ENCODE measurements at places on chromosomes 7 and 10. TPM values are rescaled to one million over a fixed set of nuclear protein-coding genes. Genes with fewer than 3 reads are reported as not detected.

GRCh38 chr7:90715067-90715466, 118.9 kb downstream of the CDK14 start:
- H3K4me1 ChIP-seq: no peaks in the 10 kb centered on the region
- DNase-seq: no peak
- H3K27ac ChIP-seq: no peak overlapping the region
- no peaks in the 10 kb centered on the region for H3K36me3 ChIP-seq
- H3K4me3 ChIP-seq: no peak overlapping the region

GRCh38 chr10:29735628-29736365, 101.0 kb upstream of the SVIL start:
- H3K4me1 ChIP-seq: peaks cover 3% of the 10 kb centered on the region
- H3K27me3 ChIP-seq: no peaks in the 10 kb centered on the region
- peak; percentile 90 for DNase-seq
- peak overlapping the region; percentile 71 for H3K4me3 ChIP-seq

NKX2-3 gene
- total RNA-seq: not detected

MTURN gene
- total RNA-seq: 20.2 TPM

GRCh38 chr7:518630-519483, 789 bp downstream of the PDGFA start:
- H3K4me1 ChIP-seq: peaks cover 30% of the 10 kb centered on the region
- peaks cover 20% of the 10 kb centered on the region for H3K27me3 ChIP-seq
- H3K4me3 ChIP-seq: peak overlapping the region; percentile 52
- no peaks in the 10 kb centered on the region for H3K36me3 ChIP-seq

AKR1C4 gene
- not detected for total RNA-seq

DNA sequence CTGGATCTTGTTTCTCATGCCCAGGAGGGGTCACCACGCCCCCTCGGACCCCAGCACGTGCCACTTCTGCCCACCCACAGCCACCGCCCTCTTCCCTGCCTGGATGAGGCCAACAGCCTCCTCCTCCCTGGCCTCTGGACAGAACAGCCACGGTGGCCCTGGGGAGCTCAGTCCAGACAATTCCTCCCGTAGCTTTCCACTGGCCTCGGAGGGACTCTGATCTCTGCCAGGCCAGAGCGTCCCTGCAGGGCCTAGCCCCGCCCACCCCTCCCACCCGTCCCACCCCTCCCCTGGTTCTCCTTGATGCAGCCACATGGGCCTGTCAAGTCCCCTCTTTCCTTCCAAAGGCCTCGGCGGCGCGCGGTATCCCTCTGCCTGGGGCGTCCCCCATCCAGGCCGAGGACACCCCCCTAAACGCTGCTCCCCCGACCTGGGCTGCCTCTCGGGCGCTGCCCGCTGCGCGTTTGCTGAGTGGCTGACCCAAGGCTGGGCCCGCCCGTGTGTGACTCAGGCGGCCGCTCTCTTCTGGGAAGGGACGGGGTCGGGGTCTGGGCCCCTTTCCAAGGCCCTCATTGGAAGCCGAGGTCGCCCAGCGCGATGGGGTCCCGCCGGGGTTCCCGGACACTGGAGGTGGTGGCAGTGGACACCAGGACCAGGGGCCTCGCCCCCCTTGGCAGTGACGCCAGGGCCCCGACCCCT, 557 bp downstream of the TMEM120A start:
- peaks cover 10% of the 10 kb centered on the region for H3K4me1 ChIP-seq
- no peaks in the 10 kb centered on the region for H3K27me3 ChIP-seq
- peak overlapping the region; percentile 80 for H3K27ac ChIP-seq
- no peak for DNase-seq
- no peaks in the 10 kb centered on the region for H3K36me3 ChIP-seq

RBM20 gene
- 0.16 TPM for total RNA-seq

BHLHA15 gene
- 0.80 TPM for total RNA-seq

DNA sequence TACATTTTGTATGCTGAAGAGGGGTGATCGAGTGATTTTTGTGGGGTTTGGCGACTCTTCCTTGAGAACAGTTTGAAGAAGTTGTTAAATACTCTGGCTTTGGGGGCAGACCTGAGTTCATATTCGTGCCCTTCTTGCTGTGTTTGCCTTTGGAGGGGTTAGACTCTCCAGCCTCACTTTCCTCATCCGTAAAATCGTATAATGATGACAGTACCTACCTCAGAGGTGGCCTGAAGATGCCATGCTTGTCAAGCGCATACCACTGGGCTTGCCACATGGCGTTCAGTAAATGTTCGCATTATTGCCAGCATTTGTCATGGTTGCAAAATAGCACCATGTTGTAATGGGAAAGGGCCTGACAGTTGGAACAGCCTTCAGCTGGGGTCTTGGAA, 1.3 kb downstream of the STK17A start:
- DNase-seq: no peak
- no peaks in the 10 kb centered on the region for H3K36me3 ChIP-seq
- peak overlapping the region; percentile 79 for H3K4me3 ChIP-seq
- peaks cover 22% of the 10 kb centered on the region for H3K4me1 ChIP-seq
- no peaks in the 10 kb centered on the region for H3K27me3 ChIP-seq

SERPINE1 gene
- not detected for total RNA-seq

DNA sequence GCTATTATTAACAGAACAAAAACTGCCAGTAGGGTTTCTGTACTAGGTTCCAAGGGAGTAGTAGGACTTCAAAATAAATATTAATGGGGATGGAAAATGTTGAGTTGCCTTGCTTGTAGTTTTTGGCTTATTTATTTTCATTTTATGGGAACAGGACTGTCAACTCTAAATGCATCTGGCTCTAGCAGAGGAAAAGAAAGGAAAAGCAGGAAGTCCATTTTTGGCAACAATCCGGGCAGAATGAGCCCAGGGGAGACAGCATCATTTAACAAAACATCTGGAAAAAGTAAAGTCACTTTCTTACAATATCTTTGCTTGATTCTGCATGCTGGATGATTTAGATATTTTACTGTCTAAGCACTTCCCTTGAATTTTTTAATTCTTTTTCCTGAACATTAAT, 69.4 kb downstream of the NOC3L start:
- H3K27ac ChIP-seq: no peak overlapping the region
- H3K27me3 ChIP-seq: no peaks in the 10 kb centered on the region
- H3K36me3 ChIP-seq: no peaks in the 10 kb centered on the region
- DNase-seq: no peak
- H3K4me1 ChIP-seq: no peaks in the 10 kb centered on the region
- H3K4me3 ChIP-seq: no peak overlapping the region

SEMA3C gene
- 0.38 TPM for total RNA-seq

DNA sequence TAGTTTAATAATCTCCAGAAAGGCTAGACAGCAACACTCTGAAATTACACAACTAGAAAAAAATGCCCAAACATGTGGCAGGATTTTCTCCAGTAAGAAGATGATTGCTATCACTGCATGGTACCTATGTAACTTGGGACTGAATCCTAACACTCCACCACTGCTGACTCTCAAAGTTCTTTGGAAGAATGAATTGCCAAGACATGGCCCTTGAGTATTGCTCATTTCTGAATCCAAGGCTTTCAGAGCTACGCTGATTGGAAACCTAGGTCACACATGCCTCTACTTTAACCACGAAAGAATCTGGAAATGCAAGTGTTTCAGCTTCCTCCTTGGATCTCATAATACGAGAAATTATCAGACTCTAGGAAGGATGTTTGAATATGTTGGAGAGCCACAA, 167.5 kb upstream of the CELF2 start:
- H3K27me3 ChIP-seq: peaks cover 3% of the 10 kb centered on the region
- no peak for DNase-seq
- no peak overlapping the region for H3K4me3 ChIP-seq
- no peaks in the 10 kb centered on the region for H3K4me1 ChIP-seq

DNA sequence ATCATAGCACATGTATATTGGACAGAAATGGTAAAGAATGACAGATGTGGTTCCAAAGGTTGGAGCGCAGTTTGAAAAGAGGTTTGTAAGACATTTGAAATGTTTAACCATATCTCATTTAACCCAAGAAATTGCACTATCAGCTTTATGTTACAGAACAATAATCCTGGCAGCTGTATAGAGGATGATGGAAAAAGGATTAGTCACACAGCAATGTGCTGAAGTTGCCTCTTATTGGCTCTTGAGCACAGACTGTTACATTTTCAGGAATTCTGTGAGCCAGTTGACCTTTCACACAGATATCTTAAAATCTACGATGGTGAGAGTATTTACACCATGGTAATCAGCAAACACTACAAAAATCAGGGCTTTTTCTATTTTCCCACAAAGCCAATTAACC, 3.9 kb downstream of the COG5 start:
- peak overlapping the region; percentile 52 for H3K27ac ChIP-seq
- no peak for DNase-seq
- no peaks in the 10 kb centered on the region for H3K27me3 ChIP-seq

DNA sequence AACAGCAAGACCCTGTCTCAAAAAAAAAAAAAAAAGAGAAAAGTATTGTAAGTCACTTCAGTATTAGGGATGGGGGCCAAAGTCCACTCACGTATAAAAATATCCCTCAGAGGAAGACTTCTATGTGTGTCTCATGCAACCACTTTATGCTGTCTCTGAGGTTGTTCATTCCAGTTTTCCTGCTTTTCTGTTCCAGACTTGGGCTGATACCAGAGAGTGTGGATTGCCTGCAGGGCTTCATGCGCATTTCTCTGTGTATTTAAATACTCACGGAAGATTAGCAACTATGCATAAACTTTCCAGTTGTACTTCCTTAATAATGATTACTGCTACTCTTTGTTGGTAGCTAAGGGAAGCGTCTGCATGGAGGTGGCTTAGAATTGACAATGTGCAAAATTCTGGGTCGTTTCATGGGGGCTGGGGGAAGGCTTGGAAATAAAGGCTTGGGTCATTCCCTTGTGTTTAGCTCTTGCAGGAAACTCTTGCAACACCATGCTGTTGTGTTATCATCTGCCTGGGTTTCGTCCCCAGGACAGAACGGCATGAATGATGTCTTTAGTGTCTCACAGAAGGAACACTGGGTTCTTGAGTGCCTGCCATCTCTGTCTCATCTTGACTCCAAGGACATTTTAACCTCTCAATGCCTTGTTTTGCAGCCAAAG, 54.1 kb downstream of the KIAA1217 start:
- DNase-seq: no peak
- no peak overlapping the region for H3K4me3 ChIP-seq
- no peaks in the 10 kb centered on the region for H3K27me3 ChIP-seq
- H3K36me3 ChIP-seq: no peaks in the 10 kb centered on the region
- H3K27ac ChIP-seq: no peak overlapping the region
- no peaks in the 10 kb centered on the region for H3K4me1 ChIP-seq

DNA sequence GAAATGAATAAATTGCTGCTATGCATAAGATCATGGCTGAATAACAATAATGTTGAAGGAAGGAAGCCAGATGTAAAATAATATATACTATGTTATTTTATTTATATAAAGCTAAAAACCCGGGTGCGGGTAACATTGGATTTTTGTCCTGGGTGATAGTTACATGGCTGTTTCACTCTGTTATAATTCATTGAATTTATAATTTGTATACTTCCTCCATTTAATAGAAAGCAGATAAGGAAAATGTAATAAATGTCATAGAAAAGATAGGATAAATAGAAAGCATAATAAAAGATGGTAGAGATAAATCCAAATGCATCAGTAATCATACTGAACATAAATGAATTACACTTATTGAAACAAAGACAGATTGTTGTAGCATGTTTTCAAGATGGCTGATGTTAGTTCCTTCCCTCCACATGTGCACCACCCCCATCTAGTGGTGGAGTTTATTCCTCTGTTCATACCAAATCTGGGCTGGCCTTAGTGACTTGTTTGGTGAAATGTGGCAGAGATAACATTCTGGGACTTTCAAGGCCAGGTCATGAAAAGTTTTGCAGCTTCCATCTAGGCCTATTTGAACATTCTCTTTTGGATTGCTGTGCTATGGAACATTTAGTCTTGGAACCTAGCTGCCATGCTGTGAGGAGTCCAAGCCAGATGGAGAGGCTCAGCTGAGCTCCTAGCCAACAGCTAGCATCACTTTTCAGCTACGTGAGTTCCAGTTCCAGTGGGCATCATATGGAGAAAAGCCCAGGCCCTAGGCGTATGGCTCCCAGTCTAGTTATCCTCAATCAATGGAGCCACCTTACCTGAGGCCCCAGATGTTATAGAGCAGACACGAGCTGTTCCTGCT, 46.9 kb downstream of the AHCYL2 start:
- H3K36me3 ChIP-seq: no peaks in the 10 kb centered on the region
- no peaks in the 10 kb centered on the region for H3K27me3 ChIP-seq
- DNase-seq: peak; percentile 75
- H3K27ac ChIP-seq: no peak overlapping the region
- no peaks in the 10 kb centered on the region for H3K4me1 ChIP-seq
- H3K4me3 ChIP-seq: no peak overlapping the region

- DNase-seq: no peak
- no peaks in the 10 kb centered on the region for H3K27me3 ChIP-seq
- no peaks in the 10 kb centered on the region for H3K36me3 ChIP-seq
- peak overlapping the region; percentile 81 for H3K27ac ChIP-seq
- H3K4me3 ChIP-seq: peak overlapping the region; percentile 56
Measured at GRCh38 chr7:100171087-100171681, 2.8 kb upstream of the GAL3ST4 start.

GRCh38 chr7:121180436-121181063, 148.2 kb upstream of the WNT16 start:
- no peaks in the 10 kb centered on the region for H3K36me3 ChIP-seq
- no peak overlapping the region for H3K4me3 ChIP-seq
- no peak for DNase-seq
- no peaks in the 10 kb centered on the region for H3K27me3 ChIP-seq
- no peaks in the 10 kb centered on the region for H3K4me1 ChIP-seq

- no peaks in the 10 kb centered on the region for H3K36me3 ChIP-seq
- H3K4me3 ChIP-seq: no peak overlapping the region
- H3K27me3 ChIP-seq: no peaks in the 10 kb centered on the region
- H3K4me1 ChIP-seq: no peaks in the 10 kb centered on the region
Measured at GRCh38 chr7:66283003-66283920, 78.1 kb downstream of the TPST1 start.

- H3K27ac ChIP-seq: no peak overlapping the region
- no peaks in the 10 kb centered on the region for H3K36me3 ChIP-seq
- DNase-seq: no peak
- no peak overlapping the region for H3K4me3 ChIP-seq
- H3K27me3 ChIP-seq: no peaks in the 10 kb centered on the region
- no peaks in the 10 kb centered on the region for H3K4me1 ChIP-seq
Measured at GRCh38 chr10:102726274-102726673, 11.8 kb downstream of the SFXN2 start.

- no peaks in the 10 kb centered on the region for H3K4me1 ChIP-seq
- H3K27me3 ChIP-seq: no peaks in the 10 kb centered on the region
- no peaks in the 10 kb centered on the region for H3K36me3 ChIP-seq
- no peak overlapping the region for H3K27ac ChIP-seq
- no peak overlapping the region for H3K4me3 ChIP-seq
Measured at GRCh38 chr10:81248886-81249285, 626.1 kb upstream of the NRG3 start.

TLX1 gene
- not detected for total RNA-seq

DNA sequence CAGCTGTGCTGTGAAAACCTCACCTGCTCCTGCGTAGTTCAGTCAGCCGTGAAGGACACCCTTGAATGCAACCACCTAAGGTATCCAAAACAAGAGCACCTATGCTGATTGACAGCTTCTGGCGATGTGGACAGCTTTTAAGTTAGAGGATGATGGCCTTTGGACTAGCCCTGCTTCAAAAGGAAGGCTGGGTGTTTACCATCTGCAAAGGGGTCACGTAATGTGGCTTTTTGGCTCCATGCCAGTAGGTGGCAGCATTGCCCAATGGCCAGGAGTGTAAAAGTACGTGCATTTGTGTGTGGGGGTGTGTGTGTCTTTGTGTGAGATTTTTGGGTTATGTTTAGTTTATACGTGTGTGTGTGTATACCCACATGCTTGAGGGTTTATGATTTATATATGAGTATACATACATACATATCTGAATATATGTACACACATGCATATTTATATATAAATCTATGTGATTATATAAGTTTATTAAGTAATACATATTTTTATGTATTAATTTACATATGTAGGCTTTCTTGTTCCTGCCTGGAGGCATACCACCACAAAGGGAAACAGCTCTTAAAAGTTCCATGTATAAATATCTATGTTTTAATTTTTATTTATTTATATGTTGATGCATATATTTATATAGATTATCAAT, 236.3 kb upstream of the ANKRD30A start:
- H3K27ac ChIP-seq: no peak overlapping the region
- H3K27me3 ChIP-seq: no peaks in the 10 kb centered on the region
- H3K36me3 ChIP-seq: no peaks in the 10 kb centered on the region
- DNase-seq: no peak
